Omental fat pad (tissue), 4 donors: ENCODE measurements at places on chromosomes 1 and 21.

- no peak for DNase-seq
Observed at GRCh38 chr1:201025571-201026002, 2.1 kb upstream of the KIF21B start.

- no peak for DNase-seq
Observed at GRCh38 chr1:43021547-43022474, 63.1 kb upstream of the SLC2A1 start.

DNA sequence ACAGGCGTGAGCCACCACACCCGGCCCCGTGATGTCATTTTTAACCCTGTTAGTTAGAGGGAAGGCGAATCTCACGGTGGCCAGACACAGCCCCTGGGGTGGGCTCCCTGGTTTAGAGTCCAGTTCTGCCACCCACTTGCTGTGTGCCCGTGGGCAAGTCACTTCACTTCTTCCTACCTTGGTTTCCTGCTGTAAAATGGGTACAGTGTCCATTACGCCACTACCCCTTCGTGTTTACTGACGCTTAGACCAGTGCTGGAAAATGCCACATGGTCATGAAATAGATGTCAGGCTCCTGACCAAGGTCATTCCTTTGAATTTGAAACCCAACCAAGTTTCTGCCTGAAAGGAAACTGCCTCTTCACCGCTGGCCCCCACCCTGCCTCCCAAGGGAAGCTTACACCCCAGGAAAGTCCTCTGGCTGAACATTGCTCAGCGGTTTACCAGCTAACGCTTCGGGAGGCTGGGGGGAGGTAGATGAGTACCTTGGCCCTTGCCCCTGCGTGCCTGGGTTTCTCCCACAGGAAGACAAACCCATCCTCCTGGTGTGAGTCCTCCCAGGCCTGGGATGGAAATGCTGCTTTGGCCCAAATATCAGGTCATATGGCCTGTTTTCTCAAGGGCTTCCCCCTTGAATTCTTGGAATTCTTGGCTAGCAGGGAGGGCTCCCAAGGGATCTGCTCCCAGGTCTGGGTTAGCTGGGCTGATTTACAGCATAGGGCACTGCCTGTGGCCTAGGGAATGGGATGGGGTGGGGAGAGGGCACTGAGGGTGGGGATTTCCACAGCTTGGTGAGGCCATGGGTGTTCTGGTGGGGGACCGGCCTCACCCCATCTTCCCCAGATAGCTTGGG lies 7.6 kb upstream of the AADACL4 start:
- DNase-seq, result no peak

DNA sequence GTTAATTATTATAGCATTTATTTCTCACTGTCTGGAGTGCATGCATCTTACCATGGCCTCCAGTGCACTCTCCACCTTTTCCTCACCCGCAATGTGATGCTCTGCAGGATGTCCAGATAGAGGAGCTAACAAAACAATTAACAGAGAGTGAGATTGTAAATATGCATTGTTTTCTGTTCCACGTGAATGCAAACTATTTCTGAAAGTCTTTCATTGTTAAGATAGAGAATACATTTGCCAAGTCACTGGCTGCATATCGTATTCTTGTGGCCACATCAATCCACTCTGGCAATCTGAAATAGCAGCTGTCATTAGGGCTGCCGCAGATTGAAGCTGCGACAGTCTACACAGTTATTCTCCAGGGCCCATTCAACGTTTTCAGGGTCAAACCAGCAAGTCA lies 143.8 kb downstream of the DUSP10 start:
- no peak for DNase-seq

DNA sequence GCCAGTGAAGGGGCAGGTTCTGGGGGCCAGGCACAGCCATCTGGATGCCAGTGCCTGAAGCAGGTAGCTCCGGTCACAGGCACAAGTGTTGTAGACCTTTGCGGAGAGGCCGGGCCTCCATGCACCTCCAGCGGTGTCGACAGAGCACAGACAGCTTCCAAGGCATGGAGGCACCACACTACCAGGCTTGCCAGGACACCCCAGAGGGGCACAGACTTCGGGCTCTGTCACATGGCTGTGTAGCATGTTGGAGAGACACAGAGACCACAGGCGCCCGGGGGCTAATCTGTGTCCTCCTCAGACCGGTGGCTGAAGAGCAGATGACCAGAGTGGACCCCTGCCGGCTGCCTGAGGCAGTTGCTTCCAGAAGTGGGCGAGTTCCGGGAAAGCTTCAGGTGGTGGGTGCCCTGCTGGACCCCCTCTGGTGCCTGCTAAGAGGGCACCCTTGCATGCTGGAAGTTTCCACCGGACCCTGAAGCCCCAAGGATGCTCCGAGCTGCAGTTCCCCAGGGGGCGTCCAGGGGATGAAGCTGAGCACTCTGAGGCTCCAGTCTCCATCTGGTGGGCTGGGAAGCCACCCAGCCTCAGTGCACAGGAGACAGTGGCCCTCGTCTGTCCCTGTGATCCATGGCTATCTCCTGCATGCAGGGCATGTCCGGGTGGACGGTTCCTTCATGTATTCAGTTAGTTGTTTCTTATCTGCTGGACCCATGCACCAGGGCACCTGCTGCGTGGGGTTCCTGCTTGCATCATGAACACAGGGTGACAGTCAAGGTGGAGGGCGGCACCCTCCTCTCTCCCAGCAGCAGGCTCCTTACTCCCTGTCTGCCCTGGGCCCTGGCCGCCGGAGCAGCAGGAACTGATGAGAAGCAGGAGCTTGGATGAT lies 82.4 kb downstream of the OBSCN start:
- no peak for DNase-seq

DNA sequence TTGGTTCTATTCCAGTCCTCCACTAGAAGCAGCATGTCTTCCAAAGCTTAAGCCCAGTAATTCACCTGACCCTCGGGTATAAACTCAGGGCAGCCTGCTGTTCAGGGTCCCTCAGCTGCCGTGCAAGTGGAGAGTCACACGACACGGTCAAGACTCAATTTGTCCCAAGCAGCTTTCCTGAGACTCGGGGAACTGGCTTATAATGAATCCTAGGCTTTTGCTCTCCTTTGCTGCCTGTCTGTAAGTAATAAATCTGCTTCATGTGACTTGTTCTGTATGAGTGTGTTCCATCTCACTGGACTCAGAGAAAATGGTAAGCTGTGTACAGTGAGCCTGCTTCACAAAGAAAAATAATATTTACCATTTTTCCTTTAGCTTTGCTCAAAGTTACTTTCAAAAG lies 119.8 kb downstream of the CYYR1 start:
- no peak for DNase-seq

DNA sequence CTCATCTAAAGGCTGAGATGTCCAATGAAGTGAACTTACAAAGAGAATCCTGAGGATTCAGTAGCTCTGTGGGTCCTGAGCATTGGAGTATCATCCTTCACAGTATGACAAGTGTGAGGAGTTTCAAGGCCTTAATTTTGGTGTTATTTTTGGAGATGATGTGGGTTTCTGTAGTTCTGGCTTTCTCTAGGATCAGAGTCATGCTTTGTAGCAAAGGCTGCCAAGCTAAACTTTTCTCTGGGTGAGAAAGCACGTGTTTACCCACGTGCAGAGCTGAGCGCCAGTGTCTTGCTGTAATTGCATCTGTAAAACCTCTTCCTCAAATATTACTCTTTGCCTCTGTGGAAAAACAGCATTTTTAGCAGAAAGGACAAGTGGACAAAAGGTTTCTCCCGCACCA lies 387.8 kb upstream of the LYPLAL1 start:
- DNase-seq, result no peak

- no peak for DNase-seq
Observed at GRCh38 chr1:101130673-101131072, 105.1 kb upstream of the DPH5 start.

DNA sequence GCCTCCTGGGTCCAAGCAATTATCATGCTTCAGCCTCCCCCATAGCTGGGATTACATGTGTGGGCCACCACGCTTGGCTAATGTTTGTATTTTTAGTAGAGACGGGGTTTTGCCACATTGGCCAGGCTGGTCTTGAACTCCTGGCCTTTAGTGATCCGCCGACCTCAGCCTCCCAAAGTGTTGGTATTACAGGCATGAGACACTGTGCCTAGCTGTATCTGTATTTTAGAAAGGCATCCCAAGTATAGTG lies 69.3 kb downstream of the NKAIN1 start:
- DNase-seq, result no peak

DNA sequence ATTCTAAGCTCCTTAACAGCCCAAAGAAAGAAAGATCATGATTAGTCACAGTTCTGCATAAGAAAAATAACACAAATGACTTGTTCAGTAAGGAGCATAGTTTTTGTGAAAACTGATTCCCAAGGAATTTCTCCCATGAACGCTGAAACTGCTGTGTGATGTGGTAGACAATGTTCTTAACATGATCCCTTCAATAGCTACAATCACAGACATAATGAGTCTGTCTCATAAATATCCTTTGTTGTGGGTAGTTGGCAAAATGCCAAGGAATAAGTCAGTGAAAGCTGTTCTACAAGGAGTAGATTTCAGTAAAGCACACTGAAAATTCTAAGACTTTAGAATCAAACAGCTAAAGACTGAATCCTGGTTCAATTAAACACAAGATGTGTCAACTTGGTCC lies 404.8 kb downstream of the HLX start:
- no peak for DNase-seq

GRCh38 chr1:179773264-179773663 lies 30.2 kb downstream of the FAM163A start:
- DNase-seq, result no peak

DNA sequence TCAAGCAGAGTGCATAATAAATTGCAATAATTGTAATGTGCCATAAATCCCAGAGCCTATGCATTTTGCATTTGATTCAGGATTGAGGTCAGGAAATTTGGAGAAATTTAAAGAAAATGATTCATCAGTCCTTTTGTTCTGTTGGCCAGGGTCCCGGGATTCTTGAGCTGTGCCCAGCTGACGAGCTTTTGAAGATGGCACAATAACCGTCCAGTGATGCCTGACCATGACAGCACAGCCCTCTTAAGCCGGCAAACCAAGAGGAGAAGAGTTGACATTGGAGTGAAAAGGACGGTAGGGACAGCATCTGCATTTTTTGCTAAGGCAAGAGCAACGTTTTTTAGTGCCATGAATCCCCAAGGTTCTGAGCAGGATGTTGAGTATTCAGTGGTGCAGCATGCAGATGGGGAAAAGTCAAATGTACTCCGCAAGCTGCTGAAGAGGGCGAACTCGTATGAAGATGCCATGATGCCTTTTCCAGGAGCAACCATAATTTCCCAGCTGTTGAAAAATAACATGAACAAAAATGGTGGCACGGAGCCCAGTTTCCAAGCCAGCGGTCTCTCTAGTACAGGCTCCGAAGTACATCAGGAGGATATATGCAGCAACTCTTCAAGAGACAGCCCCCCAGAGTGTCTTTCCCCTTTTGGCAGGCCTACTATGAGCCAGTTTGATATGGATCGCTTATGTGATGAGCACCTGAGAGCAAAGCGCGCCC lies 8.7 kb downstream of the PROX1 start:
- no peak for DNase-seq

- no peak for DNase-seq
Observed at GRCh38 chr1:226638608-226639007, 90.0 kb downstream of the STUM start.

GRCh38 chr21:16116798-16117197 lies 387.0 kb downstream of the USP25 start:
- DNase-seq, result no peak

GRCh38 chr1:42979896-42980800 lies 21.5 kb upstream of the SLC2A1 start:
- DNase-seq, result no peak

GRCh38 chr1:216822480-216822879 lies 99.3 kb upstream of the ESRRG start:
- DNase-seq, result no peak

DNA sequence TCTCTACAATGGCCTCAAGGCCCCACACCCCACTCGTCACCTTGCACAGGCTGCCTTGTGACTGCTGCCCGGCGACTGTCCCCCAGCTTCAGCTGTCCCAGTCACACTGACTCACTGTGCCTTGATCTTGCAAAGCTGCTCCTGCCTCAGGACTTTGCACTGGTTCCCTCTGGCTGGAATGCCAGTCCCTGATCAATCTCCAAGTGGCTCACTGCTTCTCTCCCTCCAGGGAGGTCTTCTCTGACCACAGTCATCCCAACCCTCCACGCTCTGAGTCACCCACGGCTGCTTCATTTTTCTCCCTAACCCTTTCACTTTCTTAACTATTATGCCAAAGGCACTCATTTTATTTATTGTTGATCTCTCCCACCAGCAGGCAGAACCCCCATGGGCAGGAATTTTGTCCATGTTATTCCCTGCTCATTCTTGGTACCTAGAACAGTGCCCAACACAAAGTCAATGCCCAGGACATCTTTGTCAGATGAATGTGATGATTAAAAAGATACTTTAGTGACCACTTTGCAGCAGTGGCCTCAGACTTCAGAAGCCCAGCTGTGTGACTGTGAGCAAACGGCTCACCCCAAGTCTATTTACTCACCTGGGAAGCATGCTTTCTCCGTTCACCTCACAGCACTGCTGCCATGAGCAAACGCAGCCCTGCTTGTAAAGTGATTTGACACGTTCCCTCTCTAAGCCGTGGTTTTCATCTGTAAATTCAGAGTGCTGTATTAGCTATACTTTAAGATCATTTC lies 53.4 kb downstream of the ZBTB18 start:
- DNase-seq, result no peak

GRCh38 chr1:234840253-234840652 lies 230.3 kb upstream of the IRF2BP2 start:
- no peak for DNase-seq

- no peak for DNase-seq
Observed at GRCh38 chr21:27614231-27614630, 647.3 kb upstream of the ADAMTS5 start.

DNA sequence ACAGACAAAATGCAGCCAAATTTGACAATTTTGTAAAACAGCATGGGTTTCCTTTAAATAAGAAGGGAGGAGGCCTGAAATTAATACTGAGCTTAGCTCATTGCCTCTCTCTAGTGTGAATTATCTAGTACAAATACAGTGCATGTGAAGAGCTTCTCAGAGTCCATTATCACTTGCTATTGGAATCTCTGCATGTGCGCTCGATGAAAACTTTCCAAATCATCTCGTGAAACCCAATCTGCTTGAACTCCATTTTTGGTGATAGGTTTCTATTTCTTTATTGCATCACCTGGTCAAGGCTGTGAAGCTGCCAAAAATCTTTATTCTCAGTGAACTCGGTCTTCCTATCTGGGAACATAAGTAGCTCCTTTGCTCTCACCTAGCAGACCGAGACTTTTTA lies 49.5 kb upstream of the LYPLAL1 start:
- no peak for DNase-seq

DNA sequence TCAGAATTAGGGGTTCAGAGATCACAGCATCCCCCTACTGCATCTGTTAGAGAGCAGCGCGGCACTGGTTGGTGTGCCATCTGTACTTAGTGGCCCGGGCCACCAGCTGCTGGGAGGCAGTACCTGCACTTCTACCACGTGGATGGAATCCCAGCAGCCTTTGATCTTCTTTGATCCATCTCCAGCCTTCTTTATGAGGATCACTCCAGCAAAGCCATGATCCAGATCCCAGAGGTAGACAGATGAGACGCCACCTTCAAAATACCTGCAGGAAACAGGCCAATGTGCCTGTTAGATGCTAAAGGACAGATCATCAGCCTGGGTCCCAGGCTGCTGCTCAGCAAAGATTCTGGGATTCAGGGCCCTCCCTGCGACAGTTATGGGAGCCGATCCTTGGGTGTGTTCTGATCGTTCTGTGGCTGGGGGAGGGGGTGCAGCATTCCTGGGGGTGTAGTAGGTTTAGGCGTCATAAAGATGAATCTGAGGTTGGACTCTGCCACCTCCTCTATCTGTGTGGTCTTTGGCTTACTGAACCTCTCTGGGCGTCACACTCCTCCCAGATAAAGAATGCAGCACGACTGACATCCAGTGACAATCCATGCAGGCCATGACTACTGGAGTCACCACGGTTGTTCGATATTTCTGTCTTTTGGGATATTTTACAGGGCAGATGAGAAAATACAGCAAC lies 45.3 kb downstream of the SLC66A1 start:
- no peak for DNase-seq
